ACHN (cell line): ENCODE measurements at places on chromosomes 7 and 10.

DNA sequence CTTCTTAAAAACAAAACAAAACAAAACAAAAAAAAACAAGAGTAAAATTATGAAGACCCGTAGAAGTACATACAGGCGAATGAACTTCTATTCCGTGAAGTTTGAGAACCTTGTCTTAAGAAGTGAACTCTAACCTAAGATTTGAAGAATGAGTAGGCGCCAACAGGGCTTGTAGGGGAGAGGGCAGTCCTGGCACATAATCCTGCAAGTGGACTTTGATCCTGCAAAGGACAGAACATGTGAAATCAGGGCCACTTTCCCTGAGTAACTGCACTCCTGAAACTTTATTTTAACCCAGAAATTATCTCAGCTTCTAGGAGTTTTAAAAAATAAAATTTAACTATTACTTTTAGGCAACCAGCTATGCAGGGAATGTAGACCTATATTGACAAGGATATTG lies 62.0 kb downstream of the GNAT3 start:
- no peak for DNase-seq

DNA sequence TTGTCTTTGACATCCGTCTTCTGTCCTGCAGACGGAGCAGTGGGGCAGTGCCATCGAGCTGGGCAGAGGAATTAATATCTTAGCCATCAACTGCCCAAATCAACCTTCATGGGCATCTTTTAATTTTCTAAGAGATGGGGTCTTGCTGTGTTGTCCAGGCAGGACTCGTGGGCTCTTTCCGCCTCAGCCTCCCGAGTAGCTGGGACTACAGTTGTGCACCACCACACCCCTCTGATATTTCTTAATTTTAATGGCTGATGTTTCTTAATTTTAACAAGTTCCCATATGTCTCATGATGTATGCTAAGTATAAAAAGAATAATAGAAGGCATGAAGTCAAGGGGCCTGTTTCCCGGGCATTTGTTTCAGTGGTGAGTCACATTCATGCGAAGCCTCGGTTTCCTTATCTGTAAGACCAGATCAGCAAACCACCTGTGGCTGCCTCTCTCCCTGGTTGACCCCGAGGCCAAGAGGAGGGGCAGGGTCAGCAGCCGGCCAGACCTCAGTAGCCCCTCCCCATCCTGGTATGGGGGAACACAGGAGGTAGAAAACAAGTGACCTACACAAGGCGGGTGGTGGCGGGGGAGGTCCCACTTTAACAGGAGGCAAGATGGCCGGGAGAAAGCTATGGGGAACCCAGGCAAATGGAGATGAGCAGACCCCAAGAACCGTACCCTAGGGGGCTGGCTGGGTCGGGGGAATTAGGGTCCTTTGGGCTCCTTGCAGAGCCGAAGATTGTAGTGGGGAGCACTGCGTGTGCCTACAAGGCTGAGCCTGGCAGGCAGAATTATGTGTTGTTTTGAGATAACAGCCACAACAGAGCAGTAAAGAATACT lies 85.5 kb downstream of the CUX1 start:
- DNase-seq, result no peak

DNA sequence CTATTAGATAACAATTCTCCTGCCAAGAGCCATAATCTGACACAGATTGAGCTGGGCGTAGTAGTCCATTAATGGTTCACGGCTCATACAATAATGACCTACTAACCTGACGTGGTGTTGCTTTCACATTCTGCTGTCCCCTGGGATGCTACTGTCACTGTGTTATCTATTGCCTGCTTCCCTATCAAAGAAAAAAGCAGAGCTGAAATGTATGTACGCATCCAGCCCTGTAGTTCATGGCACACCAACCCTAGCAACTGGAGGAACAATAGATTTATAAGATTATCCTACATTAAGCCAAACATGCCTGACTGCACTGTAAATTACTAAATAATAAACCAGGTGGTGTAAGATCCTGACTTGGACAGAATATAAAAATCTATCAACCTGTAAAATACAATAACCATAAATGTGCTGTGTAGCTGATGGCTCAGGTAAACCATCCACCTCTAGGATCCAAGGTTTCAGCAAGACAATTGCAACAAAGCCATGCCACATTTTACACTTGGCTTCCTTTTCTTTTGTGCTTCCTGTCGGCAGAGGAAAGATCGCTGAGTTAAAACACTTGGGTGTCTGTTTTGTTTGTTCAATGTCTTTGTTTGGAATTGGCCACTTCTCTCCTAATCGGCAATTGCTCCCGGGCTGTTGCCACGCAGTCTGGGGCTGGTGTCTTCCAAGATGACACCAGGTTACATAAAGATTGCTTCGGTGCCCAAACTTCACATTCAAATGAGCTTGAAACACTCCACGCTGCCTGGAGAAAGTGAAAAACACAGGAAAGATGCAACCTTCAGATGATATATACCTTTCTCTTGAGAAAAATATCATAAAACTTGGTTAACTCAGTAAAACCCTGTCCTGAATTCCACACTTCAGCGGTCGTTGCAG lies 143.9 kb upstream of the MGMT start:
- no peak for DNase-seq

DNA sequence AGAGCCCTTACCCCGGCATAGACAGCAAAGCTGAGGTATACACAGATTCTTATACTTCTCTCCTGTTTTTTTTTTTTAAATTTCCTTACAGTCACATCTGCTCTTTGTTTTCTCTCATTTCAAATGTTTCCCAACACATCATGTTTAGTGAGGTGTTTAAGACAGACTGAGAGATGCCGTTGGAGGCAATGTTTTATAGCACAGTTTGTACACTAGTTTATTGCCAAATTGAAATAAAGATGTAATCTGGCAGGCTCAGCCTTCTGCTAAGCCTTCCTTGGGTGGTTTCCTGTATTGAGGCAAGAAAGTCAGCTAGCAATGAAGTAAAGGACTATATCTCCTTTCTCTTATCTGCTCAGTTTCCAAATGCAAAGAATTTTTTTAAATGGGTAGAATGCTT lies 393.4 kb downstream of the SORCS1 start:
- no peak for DNase-seq

- no peak for DNase-seq
Observed at GRCh38 chr7:121082400-121083101, 94.0 kb downstream of the CPED1 start.

DNA sequence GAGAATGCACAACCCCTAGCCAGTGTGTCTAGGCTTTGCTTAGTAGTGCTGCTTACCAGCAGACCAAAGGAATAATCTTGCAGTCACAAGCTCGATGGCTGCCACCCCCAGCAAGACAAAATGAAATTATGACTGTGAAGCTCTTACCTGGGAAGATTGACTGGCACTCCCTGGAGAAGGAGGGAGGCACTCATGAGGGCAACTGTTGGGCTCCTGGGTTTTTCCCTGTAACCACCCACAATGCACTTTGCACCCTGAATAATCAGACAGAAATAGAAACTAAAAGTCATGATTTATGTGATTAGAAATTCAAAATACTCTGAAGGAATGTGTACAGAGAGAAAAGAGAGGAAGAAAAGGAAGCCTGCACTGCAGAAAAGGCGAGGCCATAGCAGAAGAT lies 144.3 kb upstream of the DGKB start:
- no peak for DNase-seq

DNA sequence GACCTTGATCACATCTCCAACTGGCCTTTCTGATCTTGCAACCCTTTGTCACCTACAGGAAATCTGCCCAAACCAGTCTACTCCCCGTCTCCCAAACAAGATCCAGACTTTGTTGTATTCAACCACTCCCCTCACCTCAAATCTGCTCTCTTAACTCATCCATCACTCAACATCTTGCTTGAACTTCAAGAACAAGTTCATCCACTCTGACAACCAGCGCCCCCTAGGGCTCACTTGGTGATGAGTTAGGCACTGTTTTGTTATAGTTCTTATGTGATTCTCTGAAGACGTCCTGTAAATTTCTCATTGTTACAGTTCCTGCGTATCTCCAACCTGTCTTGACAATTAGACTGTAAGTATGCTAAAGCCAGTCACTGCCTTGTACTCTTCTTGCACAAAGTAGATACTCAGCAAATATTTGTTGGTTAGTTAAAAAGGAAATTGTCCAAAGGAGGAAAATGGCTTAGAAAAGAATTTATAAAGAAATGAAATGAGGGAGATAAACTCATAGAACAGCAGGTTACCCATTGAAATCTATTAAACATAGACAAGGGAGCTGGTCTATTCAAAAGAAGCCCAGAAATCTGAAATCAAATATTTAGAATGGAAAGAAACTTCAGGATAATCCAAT lies 5.3 kb downstream of the FRMD4A start:
- DNase-seq, result peak; percentile 24

- peak; percentile 78 for DNase-seq
Observed at GRCh38 chr7:16891338-16891737, 9.6 kb upstream of the AGR3 start.

GRCh38 chr10:37948210-37948609 lies 28.2 kb downstream of the ZNF25 start:
- no peak for DNase-seq

DNA sequence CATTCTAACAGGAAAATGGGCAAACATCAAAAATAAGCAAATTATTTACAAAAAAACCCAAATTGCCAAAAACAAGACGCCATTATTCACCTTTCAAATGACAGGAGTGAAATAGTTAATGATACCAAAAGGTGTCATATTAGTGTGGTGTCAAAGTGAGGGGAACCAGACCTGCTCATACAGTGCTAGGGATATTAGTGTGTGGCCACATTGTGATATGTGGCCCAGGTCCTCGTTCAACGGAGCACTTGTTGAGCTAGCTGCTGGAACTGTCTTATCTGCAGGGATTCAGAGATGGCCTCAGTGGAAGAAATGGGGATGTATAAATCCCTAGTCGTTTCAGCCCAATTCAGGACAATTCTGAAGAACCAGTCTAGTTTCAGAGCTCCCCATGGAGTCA lies 41.2 kb downstream of the GPR85 start:
- DNase-seq, result no peak
